RPMI7951 (cell line): ENCODE measurements at places on chromosomes 3 and 15. TPM values are rescaled to one million over a fixed set of nuclear protein-coding genes. Genes with fewer than 3 reads are reported as not detected.

Gene GCNT3
- total RNA-seq: not detected in 2 replicates

Gene AMT
- 1.5 TPM in 1 of 2 replicates, not detected in the other for total RNA-seq

Gene CLDN11
- total RNA-seq: 32.3 and 34.4 TPM in 2 replicates

- no peak for DNase-seq
Observed at GRCh38 chr3:45555086-45555591, 39.4 kb upstream of the LIMD1 start.

DNA sequence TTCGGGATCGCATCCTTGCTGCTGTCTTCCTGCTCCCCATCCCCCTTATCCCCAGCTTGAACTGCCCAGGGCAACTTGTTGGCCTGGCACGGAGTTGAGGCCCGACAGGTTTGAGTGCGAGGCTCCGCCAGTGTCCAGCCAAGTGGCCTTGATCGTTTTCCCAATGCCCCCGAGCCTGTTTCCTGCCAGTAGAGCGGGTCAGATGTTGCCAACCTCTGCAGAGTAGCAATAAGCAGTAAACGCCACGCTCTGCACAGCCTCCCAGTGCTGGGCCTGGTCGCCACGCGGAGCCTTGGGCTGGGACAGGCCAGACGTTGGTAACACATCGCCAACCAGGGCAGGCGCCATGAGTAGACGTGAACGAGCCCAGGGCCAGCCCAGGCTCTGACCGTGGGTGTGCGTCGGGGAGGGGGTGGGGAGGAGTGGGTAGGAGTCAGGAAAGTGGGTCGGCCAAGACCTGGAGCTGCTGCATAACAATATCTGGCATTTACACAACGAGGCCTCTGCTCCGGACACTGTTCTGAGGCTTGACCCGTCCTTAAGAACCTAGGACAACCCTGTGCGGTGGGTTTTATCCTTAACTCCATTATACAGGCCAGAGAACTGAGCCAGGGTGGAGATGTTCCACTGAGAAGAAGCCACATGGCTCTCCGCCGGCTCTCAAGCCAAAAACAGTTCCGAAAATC is 444 bp upstream of the ABHD14A start:
- peak; percentile 44 for DNase-seq

DNA sequence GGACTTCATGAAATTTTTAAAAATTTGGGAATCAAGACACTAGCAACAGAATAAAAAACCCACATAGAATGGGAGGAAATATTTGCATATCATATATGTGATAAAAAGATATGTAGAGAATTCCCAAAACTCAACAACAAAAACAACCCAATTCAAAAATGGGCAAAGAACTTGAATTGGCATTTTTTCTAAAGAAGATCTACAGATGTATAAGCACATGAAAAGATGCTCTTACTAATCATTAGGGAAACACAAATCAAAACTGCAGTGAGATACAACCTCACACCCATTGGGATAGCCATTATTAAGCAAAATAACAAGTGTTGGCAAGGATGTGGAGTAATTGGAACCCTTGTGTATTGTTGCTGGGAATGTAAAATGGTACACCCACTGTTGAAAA is 10.1 kb downstream of the LCTL start:
- no peak for DNase-seq

GRCh38 chr3:113205481-113205880 is 5.9 kb upstream of the BOC start:
- DNase-seq: no peak

DNA sequence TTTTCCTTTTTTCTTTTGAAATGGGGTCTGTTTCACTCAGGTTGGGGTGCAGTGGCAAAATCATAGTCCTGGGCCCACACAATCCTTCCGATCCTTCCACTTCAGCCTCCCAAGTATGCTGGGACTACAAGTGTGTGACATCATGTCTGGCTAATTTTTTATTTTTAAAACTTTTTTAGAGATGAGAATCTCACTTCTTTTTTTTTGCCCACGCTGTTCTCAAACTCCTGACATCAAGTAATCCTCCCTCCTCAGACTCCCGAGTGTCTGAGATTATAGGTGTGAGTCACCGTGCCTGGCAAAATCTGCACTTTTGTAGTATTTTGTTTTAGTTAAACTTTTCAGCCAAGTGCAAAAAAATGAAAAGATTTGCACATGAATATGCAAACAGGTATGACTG is 171.0 kb downstream of the FNDC3B start:
- DNase-seq: peak; percentile 35

DNA sequence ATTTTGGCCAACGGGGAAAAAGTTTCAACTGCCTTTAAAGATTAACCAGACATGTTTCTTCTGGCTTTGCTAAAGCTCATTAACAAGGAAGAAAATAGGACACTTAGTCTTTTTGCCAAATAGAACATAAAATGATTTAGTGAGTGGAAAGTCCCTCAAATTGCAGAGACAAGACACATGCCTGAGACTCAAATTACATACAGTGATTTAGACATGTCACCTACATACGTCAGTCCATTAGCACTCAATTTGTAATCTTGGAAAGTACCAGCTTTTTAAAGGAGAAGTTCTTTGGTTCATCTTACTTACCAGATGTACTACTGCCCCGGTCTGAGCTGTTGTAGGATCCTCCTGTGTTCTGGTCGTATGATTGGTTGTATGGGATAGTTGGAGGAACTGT is 1134.2 kb downstream of the ROBO1 start:
- DNase-seq: peak; percentile 3

GRCh38 chr3:37745076-37745475 is 116.6 kb upstream of the CTDSPL start:
- no peak for DNase-seq

DNA sequence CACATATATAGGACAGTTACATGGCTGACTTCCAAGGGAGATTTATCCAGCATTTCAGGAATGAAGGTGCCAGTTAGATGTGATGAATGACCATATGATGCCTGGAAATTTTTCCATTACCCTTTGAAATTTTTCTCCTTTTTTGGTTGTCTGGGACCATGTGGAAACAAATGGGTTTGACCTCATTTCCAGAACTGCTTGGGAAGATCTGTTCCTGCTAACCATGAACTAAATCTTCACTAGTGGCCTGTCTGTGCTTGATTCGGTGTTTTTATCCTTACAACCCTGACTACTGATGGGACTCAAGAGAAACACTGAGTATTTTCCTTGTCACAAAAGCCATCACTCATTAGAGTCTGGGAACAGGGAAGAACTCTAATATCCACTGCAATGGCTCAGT is 409.4 kb downstream of the PDCD6IP start:
- no peak for DNase-seq

- no peak for DNase-seq
Observed at GRCh38 chr3:42823351-42823750, 14.1 kb downstream of the ACKR2 start.

- DNase-seq: peak; percentile 72
Observed at GRCh38 chr15:75198560-75199356, 2.9 kb upstream of the C15orf39 start.

DNA sequence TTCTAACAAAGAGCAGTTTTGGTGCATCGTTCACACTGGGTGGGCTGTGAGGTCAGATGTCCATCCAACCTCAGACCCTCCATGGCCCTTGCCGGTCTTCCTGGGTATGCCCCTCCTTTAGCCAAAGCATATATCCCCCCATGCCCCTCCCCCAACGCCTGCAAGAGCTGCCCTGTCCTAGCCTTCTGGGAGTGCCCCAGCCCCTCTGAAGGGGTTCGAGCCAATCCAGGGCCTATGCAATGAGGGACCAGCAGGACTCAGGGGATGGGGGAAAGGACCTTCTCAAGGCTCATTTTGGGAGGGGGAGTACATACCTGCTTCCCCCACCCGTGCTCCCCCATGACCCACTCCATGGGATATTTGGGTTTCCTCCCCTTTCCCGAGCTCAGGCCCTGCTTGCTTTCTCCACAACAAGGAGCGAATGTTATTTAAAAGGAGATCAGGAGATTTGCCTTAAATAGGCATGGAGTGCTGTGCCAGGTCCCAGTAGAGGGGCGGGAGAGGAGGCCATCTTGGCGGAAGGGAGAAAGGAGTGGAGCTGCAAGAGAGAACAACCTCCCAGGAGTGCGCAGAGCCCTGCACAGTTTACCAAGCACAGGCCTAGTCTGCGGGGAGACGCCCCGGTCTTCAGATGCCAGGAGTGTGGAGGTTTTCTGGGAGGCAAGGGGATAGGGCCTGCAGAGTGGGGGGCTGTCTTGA is 18.2 kb downstream of the PIF1 start:
- no peak for DNase-seq
